Ascending aorta (tissue), 2 donors: ENCODE measurements at places on chromosomes 4 and X. TPM values are rescaled to one million over a fixed set of nuclear protein-coding genes. Genes with fewer than 3 reads are reported as not detected.

DNA sequence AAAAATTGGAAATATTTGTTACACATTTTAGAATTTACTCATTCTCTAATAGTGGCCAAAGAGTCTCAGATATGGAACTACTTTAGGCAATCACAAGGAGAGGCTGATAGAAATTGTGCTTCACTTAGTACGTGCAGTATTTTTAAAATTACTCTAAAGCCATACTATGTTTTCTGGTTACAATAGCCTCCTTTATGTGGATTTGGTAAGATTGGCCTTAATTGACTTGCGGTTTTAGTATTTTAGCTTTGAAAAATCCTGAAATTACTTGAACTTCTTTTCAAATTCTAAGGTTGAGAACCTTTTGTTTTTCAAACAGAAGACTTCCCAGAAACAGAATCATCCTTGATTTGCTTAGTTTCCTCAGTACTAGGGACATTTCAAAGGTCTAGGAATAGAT, 215.2 kb downstream of the SLC4A4 start:
- H3K4me3 ChIP-seq, result no peak overlapping the region
- H3K27me3 ChIP-seq, result no peaks in the 10 kb centered on the region
- H3K4me1 ChIP-seq, result no peaks in the 10 kb centered on the region
- no peaks in the 10 kb centered on the region for H3K36me3 ChIP-seq
- DNase-seq, result no peak

DNA sequence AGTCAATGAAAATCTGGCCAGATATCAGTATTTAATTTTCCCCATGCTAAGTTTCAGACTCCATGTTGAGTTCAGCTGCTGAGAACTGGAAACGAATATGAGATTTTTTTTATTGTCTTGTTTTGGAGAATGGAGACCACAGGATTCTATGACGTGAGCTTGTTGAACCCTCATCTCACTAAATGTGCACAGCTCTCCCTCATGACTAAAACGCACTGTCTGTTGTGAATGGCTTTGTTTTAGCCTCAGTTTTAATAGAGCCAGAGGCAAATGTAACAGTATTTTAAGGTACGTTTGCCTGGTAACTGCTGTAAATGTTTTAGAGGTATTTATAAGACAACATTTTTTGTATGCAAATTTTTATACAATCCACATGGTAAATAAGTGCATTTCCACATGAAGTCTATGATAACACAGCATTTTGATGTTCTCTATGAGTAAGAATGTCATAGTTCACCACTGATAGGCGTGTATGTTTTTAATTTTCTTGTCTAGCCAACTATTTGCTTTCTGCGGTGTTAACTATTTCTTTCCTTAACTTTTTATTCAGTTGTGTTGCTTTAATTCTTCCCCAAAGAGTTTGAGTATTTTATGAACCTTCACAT, 1159.3 kb upstream of the TENM3 start:
- no peaks in the 10 kb centered on the region for H3K4me1 ChIP-seq
- no peak overlapping the region for H3K27ac ChIP-seq
- H3K36me3 ChIP-seq, result no peaks in the 10 kb centered on the region
- DNase-seq, result no peak
- no peaks in the 10 kb centered on the region for H3K27me3 ChIP-seq

FGF13 gene
- total RNA-seq, result 12.7 TPM

DNA sequence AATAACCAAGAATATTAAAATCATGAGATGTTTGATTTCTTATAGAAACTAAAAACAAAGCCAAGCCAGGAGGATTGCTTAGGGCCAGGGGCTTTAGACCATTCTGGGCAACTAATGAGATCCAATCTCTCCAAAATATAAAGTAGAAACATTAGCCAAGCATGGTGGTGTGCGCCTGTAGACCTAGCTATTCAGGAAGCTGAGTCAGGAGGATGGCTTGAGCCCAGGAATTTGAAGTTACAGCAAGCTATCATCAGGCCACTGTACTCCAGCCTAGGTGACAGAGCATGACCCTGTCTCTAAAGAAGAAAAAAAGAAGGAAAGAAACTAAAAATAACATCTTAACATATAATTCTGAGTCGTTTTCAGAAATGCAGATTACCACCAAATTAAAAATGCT, 96.7 kb downstream of the NAF1 start:
- peaks cover 22% of the 10 kb centered on the region for H3K4me1 ChIP-seq
- H3K27me3 ChIP-seq, result no peaks in the 10 kb centered on the region
- no peak for DNase-seq
- no peak overlapping the region for H3K4me3 ChIP-seq
- H3K36me3 ChIP-seq, result no peaks in the 10 kb centered on the region

- H3K27ac ChIP-seq, result no peak overlapping the region
- no peak overlapping the region for H3K4me3 ChIP-seq
- no peaks in the 10 kb centered on the region for H3K27me3 ChIP-seq
- H3K4me1 ChIP-seq, result no peaks in the 10 kb centered on the region
Observed at GRCh38 chrX:47751670-47752069, 85.0 kb upstream of the ZNF81 start.

- no peaks in the 10 kb centered on the region for H3K27me3 ChIP-seq
- no peak overlapping the region for H3K4me3 ChIP-seq
- no peaks in the 10 kb centered on the region for H3K4me1 ChIP-seq
- no peak overlapping the region for H3K27ac ChIP-seq
Observed at GRCh38 chr4:110106931-110107296, 91.5 kb downstream of the ELOVL6 start.

DNA sequence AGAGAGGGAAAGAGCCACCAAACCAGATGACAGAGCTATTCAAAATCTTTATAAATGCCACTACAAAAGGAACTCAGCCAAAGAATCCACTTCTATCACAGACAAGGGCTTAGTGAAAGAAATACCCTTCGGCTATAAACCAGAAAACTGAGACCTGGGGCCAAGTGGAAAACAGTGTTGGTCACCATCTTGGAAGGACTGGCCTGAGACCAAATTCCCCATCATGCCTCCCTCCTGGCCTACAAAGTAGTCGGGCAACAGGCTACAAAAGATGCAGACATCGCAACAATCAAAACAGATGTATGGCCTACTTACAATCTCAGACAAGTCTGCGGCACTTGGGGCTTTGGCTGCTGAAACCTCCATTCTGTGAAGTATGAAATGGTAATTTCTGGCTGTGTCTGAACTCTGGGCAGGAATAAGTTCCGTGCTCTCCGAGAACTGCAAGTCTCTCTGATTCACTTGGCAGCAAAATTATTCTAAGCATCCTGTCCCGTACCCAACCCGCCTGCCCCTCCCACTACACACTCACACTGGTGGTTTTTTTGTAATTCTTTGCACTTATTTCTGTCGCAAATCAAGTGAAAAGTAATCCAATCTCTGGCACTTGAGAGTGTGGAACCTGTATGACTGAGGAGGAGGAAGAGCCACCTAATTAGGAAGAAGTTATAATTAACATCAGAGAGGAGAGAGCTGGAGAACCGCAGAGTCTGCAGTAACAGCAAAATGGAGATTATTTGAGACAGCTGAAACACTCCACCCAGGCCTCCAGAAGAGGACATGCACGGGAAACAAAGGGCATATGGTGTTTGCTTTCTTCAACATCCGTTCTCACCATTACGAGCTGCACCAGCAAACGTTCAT, 87.8 kb downstream of the SH3KBP1 start:
- H3K4me1 ChIP-seq, result no peaks in the 10 kb centered on the region
- peak overlapping the region; percentile 37 for H3K27ac ChIP-seq
- H3K36me3 ChIP-seq, result no peaks in the 10 kb centered on the region
- no peak for DNase-seq
- no peaks in the 10 kb centered on the region for H3K27me3 ChIP-seq

- DNase-seq, result no peak
- H3K4me3 ChIP-seq, result no peak overlapping the region
- peaks cover 6% of the 10 kb centered on the region for H3K4me1 ChIP-seq
- peaks cover 19% of the 10 kb centered on the region for H3K36me3 ChIP-seq
- H3K27ac ChIP-seq, result no peak overlapping the region
Observed at GRCh38 chrX:154401918-154402621, 3.9 kb downstream of the RPL10 start.

DNA sequence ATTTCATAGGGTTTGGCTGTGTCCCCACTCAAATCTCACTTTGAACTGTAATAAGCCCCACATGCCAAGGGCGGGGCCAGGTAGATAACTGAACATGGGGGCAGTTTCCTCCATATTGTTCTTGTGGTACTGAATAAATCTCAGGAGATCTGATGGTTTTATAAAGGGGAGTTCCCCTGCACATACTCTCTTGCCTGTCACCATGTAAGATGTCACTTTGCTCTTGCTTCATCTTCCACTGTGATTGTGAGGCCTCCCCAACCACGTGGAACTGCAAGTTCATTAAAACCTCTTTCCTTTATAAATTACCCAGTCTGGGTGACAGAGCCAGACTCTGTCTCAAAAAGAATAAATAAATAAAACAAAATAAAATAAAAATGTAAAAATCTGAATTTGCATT, 95.9 kb downstream of the PDS5A start:
- no peaks in the 10 kb centered on the region for H3K4me1 ChIP-seq
- DNase-seq, result no peak
- H3K36me3 ChIP-seq, result peaks cover 12% of the 10 kb centered on the region
- H3K4me3 ChIP-seq, result no peak overlapping the region
- H3K27me3 ChIP-seq, result no peaks in the 10 kb centered on the region

- no peak overlapping the region for H3K27ac ChIP-seq
- no peaks in the 10 kb centered on the region for H3K36me3 ChIP-seq
- no peaks in the 10 kb centered on the region for H3K4me1 ChIP-seq
- DNase-seq, result no peak
- no peak overlapping the region for H3K4me3 ChIP-seq
Observed at GRCh38 chr4:101604976-101605375, 185.6 kb upstream of the BANK1 start.

NAA11 gene
- not detected for total RNA-seq

DNA sequence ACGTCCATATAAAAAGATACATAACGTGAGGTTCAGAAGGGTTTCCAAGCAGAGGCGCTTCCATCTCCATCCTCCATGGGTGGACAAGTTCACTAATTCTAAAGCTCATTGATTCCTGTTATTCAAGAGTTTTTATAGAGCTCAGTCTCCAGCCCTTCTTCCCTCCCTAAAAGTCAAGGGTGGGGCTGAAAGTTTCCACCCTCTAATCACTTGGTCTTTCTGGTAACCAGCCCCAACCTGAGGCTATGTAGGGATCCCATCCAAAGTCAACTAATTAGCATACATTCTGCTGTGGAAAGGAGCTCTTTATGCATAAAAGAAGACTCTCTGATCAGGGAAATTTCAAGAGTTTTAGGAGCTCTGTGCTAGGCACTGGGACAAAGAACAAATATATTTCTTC, 46.9 kb upstream of the VEGFC start:
- no peak for DNase-seq
- H3K4me1 ChIP-seq, result no peaks in the 10 kb centered on the region
- H3K27me3 ChIP-seq, result no peaks in the 10 kb centered on the region
- H3K4me3 ChIP-seq, result no peak overlapping the region
- no peaks in the 10 kb centered on the region for H3K36me3 ChIP-seq

DNA sequence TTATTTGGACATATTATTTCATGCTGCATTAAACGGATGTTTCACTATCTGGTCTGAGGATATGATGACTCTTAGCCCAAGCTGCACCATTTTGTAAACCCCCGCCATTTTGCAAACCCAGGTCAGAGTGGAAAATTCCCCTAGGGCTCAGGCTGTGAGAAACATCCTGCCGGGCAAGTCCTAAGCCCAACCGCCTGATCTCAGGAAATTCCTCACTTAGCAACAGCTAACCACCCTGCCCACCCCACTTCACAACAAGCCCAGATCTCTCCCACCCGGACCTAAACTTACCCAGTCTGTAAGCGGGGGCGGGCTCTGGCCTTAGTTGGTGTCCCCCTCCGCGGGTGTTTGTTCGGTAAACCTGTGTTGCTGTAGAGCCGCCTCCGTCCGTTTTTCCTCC, 2747.1 kb downstream of the PCDH7 start:
- no peaks in the 10 kb centered on the region for H3K27me3 ChIP-seq
- no peak overlapping the region for H3K27ac ChIP-seq
- no peaks in the 10 kb centered on the region for H3K36me3 ChIP-seq
- H3K4me1 ChIP-seq, result no peaks in the 10 kb centered on the region
- DNase-seq, result no peak

DNA sequence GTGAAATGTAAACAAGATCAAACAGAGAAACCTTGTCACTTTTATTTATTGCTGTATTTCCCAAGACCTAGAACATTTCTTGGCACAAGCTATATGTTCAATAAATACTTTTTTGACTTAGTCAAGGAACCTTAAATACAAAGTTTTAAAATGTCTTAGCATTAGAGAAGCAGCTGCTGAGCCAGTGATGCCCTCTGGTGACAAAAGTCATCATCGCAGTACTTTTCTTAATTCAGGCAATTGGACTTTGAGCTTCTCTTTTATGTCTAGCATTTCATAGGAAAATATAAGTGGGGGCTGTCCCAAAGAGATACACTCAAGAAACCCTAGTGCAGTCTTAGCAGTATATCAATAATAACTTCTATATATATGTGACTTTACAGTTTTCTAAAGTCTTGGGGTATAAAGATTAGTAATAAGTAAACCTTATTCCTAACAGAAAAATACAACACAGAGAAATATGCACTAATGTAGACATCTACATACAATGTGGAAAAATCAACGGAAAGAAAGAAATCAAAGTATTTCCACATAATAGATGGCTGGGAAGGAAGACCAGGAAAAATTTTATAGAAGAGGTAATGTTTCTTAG, 118.4 kb downstream of the DTHD1 start:
- no peak overlapping the region for H3K27ac ChIP-seq
- no peaks in the 10 kb centered on the region for H3K4me1 ChIP-seq
- no peaks in the 10 kb centered on the region for H3K27me3 ChIP-seq
- H3K4me3 ChIP-seq, result no peak overlapping the region
- no peaks in the 10 kb centered on the region for H3K36me3 ChIP-seq
- DNase-seq, result no peak

- H3K4me1 ChIP-seq, result no peaks in the 10 kb centered on the region
- no peaks in the 10 kb centered on the region for H3K27me3 ChIP-seq
- no peak for DNase-seq
Observed at GRCh38 chrX:118989886-118990285, 15.5 kb downstream of the LONRF3 start.

PPEF2 gene
- total RNA-seq, result not detected

- DNase-seq, result no peak
- no peaks in the 10 kb centered on the region for H3K4me1 ChIP-seq
- no peak overlapping the region for H3K4me3 ChIP-seq
- H3K36me3 ChIP-seq, result no peaks in the 10 kb centered on the region
Observed at GRCh38 chrX:118855681-118856310, 32.2 kb downstream of the ZCCHC12 start.

DNA sequence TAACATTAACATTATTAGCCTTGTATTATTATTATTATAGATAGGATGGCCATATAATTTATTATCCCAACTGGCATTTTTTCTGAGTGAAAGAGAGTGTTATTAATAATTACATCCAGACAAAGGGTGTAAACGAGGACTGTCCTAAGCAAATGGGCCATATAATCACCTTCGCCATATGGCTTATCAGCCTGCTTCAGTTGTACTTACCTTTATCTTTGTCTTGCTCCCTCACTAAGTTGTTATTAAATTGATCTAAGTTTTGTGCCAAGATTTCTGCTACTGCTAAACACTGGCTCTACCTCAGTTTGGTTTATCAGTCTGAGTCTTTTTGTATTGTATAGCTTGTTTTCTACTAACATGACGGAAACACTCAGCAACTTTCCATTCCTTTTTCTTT, 76.9 kb downstream of the STIM2 start:
- DNase-seq, result no peak
- H3K27ac ChIP-seq, result no peak overlapping the region
- H3K4me1 ChIP-seq, result no peaks in the 10 kb centered on the region
- no peaks in the 10 kb centered on the region for H3K36me3 ChIP-seq

GRCh38 chrX:96764864-96765263, 80.2 kb downstream of the DIAPH2 start:
- H3K27me3 ChIP-seq, result no peaks in the 10 kb centered on the region
- no peak overlapping the region for H3K27ac ChIP-seq
- no peak for DNase-seq
- no peak overlapping the region for H3K4me3 ChIP-seq
- no peaks in the 10 kb centered on the region for H3K36me3 ChIP-seq

SERTM2 gene
- total RNA-seq, result not detected

EVC gene
- 39.3 TPM for total RNA-seq

GPR173 gene
- total RNA-seq, result 2.1 TPM

CXCL3 gene
- total RNA-seq, result not detected
